ENCODE measurements at places on chromosomes 16 and 17. TPM values are rescaled to one million over a fixed set of nuclear protein-coding genes. Genes with fewer than 3 reads are reported as not detected.

DNA sequence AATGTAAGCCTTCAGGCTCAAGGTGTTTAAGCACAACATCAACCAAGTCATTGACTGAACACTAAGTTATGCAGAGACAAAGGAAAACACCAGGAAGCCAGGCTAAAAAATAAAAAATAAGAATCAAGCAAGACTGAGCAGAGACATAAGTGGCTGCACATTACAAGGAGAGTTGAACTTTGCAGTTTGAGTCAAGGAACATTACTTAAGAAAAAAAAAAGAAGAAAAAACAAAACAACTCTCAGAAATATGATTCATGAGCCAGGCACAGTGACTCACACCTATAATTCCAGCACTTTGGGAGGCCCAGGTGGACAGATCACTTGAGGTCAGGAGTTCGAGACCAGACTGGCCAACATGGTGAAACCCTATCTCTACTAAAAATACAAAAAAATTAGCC is 168.1 kb downstream of the C16orf95 start:
- no peak for DNase-seq

DNA sequence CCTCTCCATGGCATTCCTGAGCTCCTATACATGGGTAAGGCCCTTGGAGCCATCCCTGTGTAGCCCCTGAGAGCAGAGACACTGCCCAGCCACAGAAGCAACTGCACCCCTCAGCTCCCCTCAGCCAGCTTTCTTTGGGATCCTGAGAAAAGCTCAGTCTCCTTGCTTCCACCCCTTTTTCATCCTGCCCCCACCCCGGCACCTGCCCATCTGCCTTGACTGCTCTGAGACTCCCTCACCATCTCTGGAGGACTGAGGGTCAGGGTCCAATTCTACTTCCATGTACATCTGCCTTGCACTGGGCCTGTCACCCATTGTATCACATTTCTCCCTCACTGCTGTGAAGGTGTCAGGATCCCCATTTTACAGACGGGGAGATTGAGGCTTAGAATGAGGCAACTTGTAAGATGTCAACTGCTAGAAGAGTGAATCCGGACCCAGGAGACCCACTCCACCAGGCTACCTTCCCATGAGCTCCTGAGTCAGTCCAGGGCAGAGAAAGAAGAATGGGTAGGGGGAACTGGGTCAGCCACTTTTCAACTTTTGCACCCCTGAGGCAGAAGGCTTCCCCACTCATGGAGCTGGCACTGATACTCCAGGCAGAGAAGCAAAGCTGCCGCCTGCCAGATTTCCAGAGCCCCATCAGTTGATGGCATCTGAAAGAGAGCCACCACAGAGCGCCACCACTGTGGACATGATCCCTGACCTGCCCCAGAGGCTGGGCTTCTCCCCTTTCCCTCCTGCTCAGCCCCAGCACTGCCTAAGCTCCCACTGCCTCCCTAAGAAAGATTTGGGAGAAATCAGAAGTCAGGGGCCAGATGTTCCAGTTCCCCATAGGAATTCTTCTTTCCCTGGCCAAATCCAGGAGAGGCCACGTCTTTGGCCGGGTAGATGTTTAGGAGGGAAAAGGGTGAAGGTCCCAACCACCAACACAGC is 135.4 kb downstream of the TMEM132E start:
- DNase-seq, result no peak

The NOG gene
- not detected for total RNA-seq

The ANKRD40CL gene
- total RNA-seq, result not detected

GRCh38 chr17:41967921-41968578 is 1.5 kb downstream of the CNP start:
- no peak for DNase-seq

The GLP2R gene
- total RNA-seq, result 0.59 TPM

DNA sequence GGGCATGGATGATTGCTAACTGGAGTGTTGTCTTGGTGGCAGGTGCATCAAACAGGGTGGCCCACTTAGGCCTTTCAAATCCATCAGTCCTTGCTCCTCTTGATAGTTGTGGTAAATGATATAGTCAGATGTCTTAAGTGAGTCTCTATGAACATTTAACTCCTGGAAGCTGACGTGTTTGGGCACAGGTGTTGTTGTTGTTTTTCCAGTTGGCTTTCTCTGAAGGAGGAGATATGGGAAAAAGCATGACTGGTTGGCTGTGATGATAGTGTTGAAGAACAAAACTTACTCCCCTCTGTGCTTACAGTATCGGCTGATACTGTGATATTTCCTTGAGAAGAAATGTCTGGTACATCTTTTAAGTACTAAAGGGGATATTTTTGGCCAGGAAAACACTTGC is 18.0 kb downstream of the TNRC6A start:
- DNase-seq, result no peak

GRCh38 chr16:49350265-49351095 is 23.1 kb upstream of the C16orf78 start:
- DNase-seq, result peak; percentile 56

DNA sequence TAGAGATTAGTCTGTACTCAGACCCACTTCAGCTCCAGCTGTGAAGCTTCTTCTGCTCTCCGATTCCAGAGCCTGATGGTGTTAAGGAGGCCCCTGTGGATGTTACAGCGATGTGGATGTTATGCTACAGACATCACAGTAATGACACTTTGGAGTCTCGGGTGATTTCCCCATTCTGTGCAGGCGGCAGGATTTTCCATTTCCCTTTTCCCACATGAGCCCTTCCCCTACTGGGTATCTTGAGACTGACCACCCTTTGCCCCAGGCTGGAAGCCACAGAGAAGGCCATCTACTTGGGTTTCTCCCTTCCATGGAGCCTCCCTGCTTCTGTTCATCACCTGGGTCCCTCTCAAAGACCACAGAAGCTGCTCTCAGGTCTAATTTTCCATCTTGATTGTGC is 78.3 kb downstream of the KCNJ12 start:
- no peak for DNase-seq

The CHD9 gene
- 46.9 TPM for total RNA-seq

Measured in uterus (tissue), 4 donors.